ENCODE measurements at places on chromosomes 2 and 18. TPM values are rescaled to one million over a fixed set of nuclear protein-coding genes. Genes with fewer than 3 reads are reported as not detected.

SETBP1 gene
- total RNA-seq, result 3.4 TPM

MARCHF4 gene
- total RNA-seq, result not detected

DUSP19 gene
- 0.04 TPM for total RNA-seq

ASXL3 gene
- not detected for total RNA-seq

CHRND gene
- total RNA-seq, result not detected

DNA sequence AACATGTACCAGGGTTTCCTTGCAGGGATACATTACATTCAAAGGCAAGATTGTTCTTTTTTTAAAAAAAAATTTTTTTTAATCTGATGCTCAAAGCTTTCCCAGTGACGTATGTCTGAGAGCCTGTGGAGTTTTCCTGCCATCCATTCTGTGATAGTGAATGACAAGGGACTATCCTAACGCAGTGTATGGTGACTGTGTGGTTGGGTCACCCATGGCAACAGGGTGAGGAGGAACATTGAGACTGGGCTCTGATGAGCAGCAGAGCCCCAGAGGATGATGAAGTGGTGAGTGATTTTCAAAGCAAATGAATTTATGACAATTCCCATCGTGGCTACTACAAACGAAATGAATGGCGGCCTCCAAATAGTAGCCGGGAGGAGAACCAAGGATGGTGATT is 28.6 kb upstream of the CTAGE1 start:
- no peaks in the 10 kb centered on the region for H3K27me3 ChIP-seq
- H3K36me3 ChIP-seq, result no peaks in the 10 kb centered on the region
- no peaks in the 10 kb centered on the region for H3K4me1 ChIP-seq
- DNase-seq, result no peak
- no peak overlapping the region for H3K27ac ChIP-seq
- H3K4me3 ChIP-seq, result no peak overlapping the region

DNA sequence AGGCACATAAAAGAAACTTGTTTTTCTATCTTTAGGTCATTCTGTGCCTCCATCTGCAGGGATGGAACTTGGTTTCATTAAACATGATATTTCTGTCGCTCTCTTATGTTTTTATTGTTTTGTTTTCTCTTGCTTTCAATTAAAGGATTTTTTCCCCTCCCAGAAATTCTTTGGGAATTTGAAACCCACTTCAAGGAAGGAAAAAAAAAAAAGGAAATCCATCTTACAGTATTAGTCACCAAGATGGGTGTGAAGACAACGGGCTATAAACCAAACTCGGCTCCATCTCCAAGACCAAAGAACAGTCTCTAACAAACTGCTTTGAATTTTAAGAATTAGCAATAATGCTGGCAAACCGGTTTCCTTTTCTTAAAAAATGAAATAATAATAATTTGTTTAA is 244.1 kb downstream of the BCL11A start:
- peaks cover 56% of the 10 kb centered on the region for H3K4me1 ChIP-seq
- H3K27me3 ChIP-seq, result no peaks in the 10 kb centered on the region
- H3K36me3 ChIP-seq, result no peaks in the 10 kb centered on the region
- no peak overlapping the region for H3K27ac ChIP-seq

DNA sequence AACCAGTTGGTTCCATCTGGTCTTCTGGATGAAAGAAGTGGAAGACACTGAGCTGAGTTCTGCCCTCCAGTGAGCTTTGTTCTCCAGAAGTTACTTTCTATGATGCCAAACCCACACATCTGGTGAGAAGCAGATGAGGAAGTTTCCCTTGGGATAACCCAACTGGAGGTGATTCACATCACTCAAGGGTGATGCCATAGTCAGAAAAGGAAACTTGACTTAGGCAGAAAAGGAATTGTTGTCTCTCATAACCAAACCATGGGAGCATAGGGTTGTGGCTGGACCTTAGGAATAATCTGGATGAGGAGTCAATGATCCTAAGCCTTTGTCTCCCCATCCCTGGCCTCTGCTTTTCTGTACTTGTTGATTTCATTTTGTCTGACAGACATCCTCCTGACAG is 43.7 kb downstream of the CDC42EP3 start:
- peaks cover under 1% of the 10 kb centered on the region for H3K4me1 ChIP-seq
- no peaks in the 10 kb centered on the region for H3K27me3 ChIP-seq
- no peak for DNase-seq
- no peaks in the 10 kb centered on the region for H3K36me3 ChIP-seq
- no peak overlapping the region for H3K4me3 ChIP-seq
- H3K27ac ChIP-seq, result no peak overlapping the region

GRCh38 chr2:10341193-10341592 is 38.5 kb downstream of the HPCAL1 start:
- H3K4me3 ChIP-seq, result no peak overlapping the region
- H3K27me3 ChIP-seq, result no peaks in the 10 kb centered on the region
- H3K36me3 ChIP-seq, result no peaks in the 10 kb centered on the region
- no peak for DNase-seq

DNA sequence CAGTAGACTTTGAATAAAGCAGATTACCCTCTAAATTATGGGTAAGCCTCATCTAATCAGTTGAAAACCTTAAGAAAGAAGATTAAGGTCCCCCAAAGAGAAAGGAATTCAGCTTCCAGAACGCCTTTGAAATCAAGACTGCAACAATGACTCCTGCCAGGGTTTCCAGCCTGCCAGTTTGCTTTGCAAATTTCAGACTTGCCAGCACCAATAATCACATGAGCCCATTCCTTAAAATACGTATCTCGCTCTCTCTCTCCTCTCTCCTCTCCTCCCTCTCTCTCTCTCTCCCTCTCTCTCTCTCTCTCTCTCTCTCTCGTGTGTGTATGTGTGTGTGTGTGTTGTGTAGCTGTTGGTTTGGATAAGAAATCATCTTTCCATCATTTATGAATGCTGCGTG is 184.2 kb downstream of the PDE1A start:
- no peaks in the 10 kb centered on the region for H3K4me1 ChIP-seq
- no peak overlapping the region for H3K27ac ChIP-seq
- DNase-seq, result no peak
- no peaks in the 10 kb centered on the region for H3K27me3 ChIP-seq

GRCh38 chr18:74040008-74040407 is 107.6 kb downstream of the FBXO15 start:
- DNase-seq, result no peak
- no peak overlapping the region for H3K27ac ChIP-seq
- H3K4me1 ChIP-seq, result peaks cover 12% of the 10 kb centered on the region
- H3K4me3 ChIP-seq, result no peak overlapping the region
- H3K36me3 ChIP-seq, result no peaks in the 10 kb centered on the region
- H3K27me3 ChIP-seq, result no peaks in the 10 kb centered on the region

DNA sequence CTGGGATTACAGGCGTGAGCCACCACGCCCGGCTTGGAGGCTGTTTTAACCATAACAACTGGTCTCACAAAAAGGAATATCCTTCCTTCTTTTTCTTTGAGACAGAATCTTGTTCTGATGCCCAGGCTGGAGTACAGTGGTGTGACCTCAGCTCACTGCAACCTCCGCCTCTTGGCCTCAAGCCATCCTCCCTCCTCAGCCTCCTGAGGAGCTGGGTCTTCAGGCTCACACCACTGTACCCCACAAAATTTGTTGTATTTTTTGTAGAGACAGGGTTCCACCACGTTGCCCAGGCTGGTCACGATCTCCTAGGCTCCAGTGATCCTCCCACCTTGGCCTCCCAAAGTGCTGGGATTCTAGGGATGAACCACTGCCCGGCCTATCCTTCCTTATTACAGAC is 21.7 kb downstream of the CTIF start:
- no peaks in the 10 kb centered on the region for H3K27me3 ChIP-seq
- no peak overlapping the region for H3K4me3 ChIP-seq

DNA sequence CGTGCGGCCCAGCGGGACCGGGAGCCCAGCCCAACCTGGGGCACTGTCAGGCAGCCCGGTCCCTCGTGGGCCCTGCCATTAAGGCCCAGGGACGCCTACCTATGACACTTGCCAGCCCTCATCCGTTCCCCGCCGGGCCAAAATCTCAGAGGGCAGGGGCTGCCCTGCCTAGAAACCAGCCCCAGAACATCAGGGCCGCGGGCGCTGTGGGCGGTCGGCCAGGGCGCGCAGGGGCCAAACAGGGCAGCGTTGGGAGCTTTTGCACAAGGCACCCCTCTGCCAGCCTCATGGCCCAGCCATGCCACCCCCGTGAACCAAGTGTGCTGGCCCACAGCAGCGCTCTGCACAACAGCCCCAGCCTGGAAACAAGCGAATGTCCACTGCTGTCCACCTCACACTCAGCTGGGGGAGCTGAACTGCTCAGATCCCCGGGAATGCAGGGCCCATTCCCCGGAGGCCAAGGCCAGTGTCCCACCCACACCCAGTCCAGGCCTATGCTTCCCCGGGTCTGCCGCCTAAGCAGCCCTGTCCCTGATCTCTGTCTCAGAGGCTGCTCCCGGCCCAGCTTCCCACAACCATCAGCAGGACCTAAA is 3.5 kb upstream of the NEURL3 start:
- peaks cover 15% of the 10 kb centered on the region for H3K4me1 ChIP-seq
- no peaks in the 10 kb centered on the region for H3K27me3 ChIP-seq
- H3K4me3 ChIP-seq, result peak overlapping the region; percentile 23
- no peak for DNase-seq

DNA sequence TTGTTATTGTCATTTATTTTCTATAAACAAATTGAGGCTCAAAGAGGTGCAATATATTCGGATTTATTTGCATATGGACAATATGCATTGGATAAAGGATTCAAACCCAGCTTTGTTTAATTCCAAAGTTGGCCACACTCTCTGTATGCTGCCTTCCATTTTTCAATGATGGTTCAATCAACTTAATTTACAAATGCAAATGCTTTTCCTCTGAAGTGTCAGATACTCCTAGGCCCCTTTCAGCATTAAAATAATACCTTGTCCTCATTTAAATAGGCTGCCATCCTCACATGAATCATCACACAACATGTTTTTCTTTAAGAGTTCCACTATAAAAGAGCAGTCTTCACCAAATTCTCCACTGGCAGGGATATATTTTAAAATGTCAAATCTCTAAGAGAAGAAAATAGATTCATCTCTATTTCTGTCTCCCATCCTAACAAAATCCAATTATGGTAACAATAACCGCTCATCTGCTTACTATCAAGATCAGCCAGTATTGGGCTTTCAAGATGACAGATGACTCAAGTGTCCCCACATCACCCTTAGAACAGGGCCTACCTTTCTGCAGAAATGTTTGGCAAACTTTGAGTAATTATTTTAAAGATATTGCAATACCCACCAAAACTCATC is 114.8 kb downstream of the SCG2 start:
- no peak overlapping the region for H3K4me3 ChIP-seq
- no peak for DNase-seq
- no peak overlapping the region for H3K27ac ChIP-seq
- H3K36me3 ChIP-seq, result no peaks in the 10 kb centered on the region

GRCh38 chr2:223501641-223502040 is 100.5 kb downstream of the SCG2 start:
- H3K4me1 ChIP-seq, result no peaks in the 10 kb centered on the region
- H3K27me3 ChIP-seq, result no peaks in the 10 kb centered on the region
- no peak for DNase-seq
- no peaks in the 10 kb centered on the region for H3K36me3 ChIP-seq

GRCh38 chr18:11147962-11148679 is 1.2 kb downstream of the PIEZO2 start:
- H3K27ac ChIP-seq, result no peak overlapping the region
- H3K36me3 ChIP-seq, result no peaks in the 10 kb centered on the region
- no peak overlapping the region for H3K4me3 ChIP-seq
- H3K27me3 ChIP-seq, result no peaks in the 10 kb centered on the region
- H3K4me1 ChIP-seq, result no peaks in the 10 kb centered on the region

GRCh38 chr2:207239754-207240494 is 74.2 kb upstream of the KLF7 start:
- DNase-seq, result no peak
- no peaks in the 10 kb centered on the region for H3K27me3 ChIP-seq
- peaks cover 14% of the 10 kb centered on the region for H3K4me1 ChIP-seq
- H3K27ac ChIP-seq, result no peak overlapping the region

- H3K36me3 ChIP-seq, result no peaks in the 10 kb centered on the region
- no peak overlapping the region for H3K27ac ChIP-seq
- DNase-seq, result peak; percentile 87
- no peak overlapping the region for H3K4me3 ChIP-seq
- no peaks in the 10 kb centered on the region for H3K27me3 ChIP-seq
- H3K4me1 ChIP-seq, result no peaks in the 10 kb centered on the region
These were observed 76.0 kb downstream of the EMX1 start for GRCh38 chr2:72993147-72993932.

GRCh38 chr2:96085541-96086355 is 30.6 kb downstream of the ADRA2B start:
- peaks cover 55% of the 10 kb centered on the region for H3K4me1 ChIP-seq
- H3K36me3 ChIP-seq, result no peaks in the 10 kb centered on the region
- H3K27me3 ChIP-seq, result no peaks in the 10 kb centered on the region
- no peak for DNase-seq
- 0 out of 2 replicates have a peak overlapping the region, but pooled peaks have one; percentile 11 for H3K27ac ChIP-seq

DNA sequence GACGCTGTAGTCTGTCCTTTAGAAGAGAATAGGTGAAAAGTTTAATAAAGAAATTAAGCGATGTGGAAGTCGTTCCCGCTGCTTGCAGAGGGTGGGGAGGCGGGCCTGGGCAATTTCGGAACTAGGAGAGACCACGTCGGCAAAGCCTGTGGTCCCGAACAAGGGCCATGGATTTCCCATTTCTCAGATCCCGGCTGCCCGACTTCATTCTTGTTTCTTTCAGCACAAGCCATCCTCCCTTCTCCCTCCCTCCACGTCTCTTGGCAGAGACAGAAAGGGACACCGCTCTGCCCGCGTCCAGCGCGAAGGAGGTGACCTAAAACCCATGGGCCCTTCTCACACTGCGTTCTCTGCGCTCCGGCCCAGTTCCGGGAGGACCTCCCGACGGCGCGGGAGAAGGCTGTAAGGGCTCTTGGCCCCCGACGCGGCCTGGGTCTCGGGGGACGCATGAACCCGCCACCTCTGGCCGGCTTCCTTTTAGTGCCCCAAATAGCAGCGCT is 2.2 kb upstream of the BCL2L11 start:
- peak overlapping the region; percentile 97 for H3K4me3 ChIP-seq
- H3K27ac ChIP-seq, result no peak overlapping the region
- peak; percentile 66 for DNase-seq
- no peaks in the 10 kb centered on the region for H3K27me3 ChIP-seq
- peaks cover 5% of the 10 kb centered on the region for H3K36me3 ChIP-seq
- peaks cover 62% of the 10 kb centered on the region for H3K4me1 ChIP-seq

GRCh38 chr18:3603421-3604234 is 153.7 kb downstream of the TGIF1 start:
- peak overlapping the region; percentile 56 for H3K4me3 ChIP-seq
- H3K27me3 ChIP-seq, result no peaks in the 10 kb centered on the region
- peak overlapping the region; percentile 74 for H3K27ac ChIP-seq
- H3K36me3 ChIP-seq, result no peaks in the 10 kb centered on the region

DNA sequence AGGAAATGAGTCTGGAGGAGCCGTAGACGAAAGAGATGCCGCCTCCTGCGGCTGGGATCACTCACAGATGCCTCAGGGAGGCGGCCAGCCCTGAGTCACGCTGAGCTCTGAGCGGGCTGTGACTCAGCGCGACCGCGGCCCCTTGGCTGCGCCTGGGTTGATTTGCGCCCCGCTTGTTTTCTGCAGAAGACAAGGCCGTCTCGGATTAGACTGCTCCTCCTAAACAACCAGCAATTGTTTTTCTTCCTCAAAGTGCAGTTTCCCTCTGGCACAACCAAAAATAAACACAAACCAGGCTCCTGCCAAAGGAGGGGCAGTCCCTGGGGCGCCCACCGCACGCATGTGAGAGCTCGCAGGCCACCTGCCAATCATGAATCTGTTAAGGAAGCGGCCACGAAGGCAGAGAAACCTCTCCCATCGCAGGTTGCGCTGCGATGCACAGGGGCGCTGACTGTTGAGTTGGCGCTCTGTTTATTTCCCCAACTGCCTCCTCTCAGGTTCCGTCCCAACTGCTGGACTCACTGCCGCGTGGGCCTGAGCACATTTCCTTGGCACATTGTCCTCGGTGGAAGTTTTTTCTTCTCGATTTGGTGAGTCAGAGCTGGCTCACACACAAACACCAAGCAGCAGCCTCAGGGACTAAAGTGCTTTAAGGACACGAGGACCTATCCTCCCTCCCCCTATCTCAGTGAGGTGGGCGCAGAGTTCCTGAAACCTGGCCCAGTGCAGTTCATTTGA is 85.2 kb upstream of the NDUFV2 start:
- peaks cover 12% of the 10 kb centered on the region for H3K4me1 ChIP-seq
- peak; percentile 52 for DNase-seq
- no peak overlapping the region for H3K27ac ChIP-seq
- peak overlapping the region; percentile 51 for H3K4me3 ChIP-seq
- peaks cover 2% of the 10 kb centered on the region for H3K27me3 ChIP-seq
